ENCODE measurements at places on chromosomes 7 and 10.
A peak's percentile ranks its signal among the peaks of the same experiment; 100 is the strongest.

GRCh38 chr7:4633012-4633411 lies 49.1 kb upstream of the FOXK1 start:
- DNase-seq, result peak; percentile 35

DNA sequence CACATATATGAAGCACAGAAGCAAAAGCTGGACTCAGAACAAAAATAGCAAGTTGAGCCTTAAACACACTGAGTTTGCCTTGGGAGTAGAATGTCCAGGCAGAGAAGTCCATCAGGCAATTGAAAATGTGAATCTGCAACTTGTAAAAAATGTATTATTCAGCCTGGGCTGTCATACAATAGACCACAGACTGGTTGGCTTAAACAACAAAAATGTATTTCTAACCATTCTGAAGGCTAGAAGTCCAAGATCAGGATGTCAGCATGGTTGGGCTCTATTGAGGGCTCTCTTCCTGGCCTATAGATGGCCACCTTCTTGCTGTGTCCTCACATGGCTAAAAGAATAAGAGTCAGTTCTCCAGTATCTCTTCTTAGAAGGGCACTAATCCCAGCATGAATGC lies 76.5 kb upstream of the CAPZA2 start:
- DNase-seq, result no peak

- no peak for DNase-seq
These were observed 46.8 kb downstream of the TBXAS1 start for GRCh38 chr7:139875821-139876241.

DNA sequence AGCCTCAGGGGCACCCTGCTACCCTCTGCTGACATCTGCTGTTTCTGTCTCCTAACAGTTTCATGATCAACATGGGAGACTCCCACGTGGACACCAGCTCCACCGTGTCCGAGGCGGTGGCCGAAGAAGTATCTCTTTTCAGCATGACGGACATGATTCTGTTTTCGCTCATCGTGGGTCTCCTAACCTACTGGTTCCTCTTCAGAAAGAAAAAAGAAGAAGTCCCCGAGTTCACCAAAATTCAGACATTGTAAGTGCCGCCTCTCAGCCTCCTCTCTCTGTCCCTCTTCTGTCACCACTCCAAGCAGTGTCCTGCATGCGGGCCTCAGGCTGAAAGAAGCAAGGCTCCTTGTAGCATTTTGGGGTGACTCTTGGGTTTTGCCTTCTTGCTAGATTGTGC lies 39.0 kb downstream of the POR start:
- DNase-seq, result no peak

- DNase-seq, result no peak
These were observed 305.8 kb upstream of the IGFBP3 start for GRCh38 chr7:46226860-46227259.

DNA sequence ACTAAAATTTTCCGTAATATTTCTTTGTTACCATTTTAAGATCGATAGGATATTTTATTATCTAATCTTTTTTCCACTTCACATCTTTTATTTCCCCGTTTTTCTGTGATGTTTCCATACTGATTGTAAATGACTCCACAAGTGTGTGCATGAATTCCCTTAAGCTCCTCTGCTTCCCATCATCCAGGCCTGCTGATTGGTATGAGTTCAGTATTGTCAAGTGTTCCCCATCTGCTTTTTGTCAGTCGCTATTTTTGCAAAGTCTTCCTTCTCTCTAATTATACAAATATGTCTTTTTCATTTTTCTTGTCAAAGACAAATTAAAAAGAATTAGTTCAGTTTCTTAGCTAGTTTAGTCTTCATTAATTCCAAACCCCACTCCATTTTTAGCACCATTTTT lies 184.7 kb downstream of the EXOC4 start:
- no peak for DNase-seq

DNA sequence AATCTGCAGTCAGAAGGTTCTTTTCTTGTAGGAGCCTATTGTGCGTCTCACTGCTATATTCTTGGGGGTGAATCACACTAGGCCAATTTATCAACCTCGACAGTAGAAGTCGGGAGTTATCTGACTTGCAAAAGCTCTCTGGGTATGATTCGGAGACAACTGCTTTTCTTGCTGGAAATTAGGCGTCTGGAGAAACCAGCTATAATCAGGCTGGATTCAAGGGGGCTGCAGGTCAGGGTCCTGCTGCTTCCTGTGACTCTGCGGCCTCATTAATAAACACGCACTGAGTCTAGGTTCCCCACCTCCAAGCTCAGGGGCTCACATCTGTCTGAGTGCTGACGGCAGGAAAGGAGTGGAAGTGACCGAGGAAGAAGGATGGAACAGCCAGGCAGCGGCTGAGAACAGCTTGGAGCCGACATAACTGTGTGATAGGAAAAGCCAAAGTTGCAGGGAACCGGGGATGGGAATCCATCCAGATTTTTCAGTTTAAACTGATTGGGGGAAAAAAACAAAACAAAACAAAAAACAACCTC lies 184.6 kb downstream of the FANK1 start:
- DNase-seq, result no peak

GRCh38 chr10:76935941-76936613 lies 701.5 kb downstream of the KCNMA1 start:
- no peak for DNase-seq

DNA sequence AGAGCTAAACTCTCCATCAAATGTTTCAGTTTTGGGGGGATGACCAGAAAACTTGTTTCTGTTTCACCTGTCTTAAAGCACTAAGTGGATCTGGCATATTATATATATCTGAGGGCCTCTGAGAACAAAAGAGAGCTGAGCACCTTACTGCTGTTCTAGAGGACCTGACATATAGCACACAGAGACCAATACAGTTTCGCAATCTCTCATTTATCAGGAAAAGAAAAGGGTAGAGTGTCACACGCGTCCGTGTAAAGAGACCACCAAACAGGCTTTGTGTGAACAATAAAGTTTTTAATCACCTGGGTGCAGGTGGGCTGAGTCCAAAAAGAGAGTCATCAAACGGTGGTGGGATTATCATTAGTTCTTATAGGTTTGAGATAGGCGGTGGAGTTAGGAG lies 434.5 kb upstream of the KCND2 start:
- DNase-seq, result no peak

DNA sequence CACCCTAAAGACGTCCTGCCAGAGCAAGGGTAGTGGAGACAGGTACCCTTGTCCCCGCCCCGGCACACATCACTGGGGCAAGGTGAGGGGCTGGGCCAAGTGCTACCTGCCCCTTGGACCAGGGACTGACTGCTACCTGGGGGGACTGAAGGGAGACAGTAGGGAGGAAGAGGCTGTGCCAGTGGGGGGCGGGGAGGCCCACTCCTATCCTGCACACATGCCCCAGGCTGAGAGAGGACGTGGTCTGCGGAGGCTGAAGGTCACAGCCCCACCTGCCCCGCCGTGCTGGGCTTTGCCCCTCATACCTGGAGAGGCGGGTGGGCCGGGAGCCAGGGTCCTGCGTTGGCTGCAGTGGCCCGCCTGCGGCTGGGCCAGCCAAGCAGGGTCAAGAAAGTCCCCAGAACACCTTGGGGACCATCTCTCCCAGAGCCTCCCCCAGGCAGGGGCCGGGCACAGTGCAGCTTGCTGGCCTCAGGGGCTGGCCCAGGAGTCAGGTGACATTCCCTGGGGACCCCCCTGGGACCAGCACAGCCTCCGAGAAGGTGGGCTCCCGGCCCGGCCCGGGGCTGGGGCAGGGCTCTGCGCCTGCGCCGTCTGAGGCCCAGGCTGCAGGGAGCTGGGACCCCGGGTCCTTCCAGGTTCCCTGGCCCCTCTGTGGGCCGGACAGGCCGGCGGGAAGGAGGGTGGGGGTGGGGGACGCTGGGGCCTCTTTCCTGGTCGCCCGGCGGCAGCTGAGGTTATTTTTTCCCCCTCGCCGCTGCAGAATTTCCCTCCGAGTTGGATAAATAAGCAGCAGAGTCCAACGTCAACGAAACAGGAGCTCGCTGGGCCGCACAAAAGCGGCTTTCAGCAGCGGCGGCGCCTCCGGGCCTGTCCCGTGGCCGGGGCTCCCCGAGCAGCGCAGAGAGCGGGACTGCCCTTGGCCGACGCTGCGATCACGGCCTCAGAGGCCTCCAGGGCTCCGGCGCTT lies 9.8 kb upstream of the FZD9 start:
- DNase-seq, result no peak

GRCh38 chr7:142866361-142867096 lies 11.7 kb downstream of the EPHB6 start:
- DNase-seq, result peak; percentile 20

GRCh38 chr10:129446183-129446581 lies 20.9 kb upstream of the MGMT start:
- DNase-seq, result no peak

DNA sequence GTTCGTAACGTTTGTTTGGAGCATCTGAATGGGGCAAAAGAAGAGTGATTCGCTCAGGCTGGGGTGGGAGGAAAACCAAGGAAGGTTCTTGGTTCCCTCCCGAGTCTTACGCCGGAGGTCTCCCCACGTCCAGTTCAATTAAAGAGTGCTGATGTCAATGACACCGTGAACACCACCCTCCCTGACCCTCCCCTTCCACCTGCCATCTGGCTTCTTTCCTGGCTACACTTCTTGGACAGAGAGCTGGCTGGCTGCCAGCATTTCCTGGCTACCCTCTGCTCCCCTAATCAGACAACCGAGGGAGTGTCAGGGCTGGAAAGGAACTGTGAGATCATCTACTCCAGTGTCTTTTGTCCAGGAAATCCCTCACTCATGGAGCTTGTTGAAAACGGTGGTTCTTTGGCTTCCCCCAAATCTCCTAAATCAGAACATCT lies 24.1 kb upstream of the FFAR4 start:
- no peak for DNase-seq

- no peak for DNase-seq
These were observed 6.9 kb downstream of the SMC3 start for GRCh38 chr10:110574420-110574819.

GRCh38 chr10:54478601-54479000 lies 322.4 kb downstream of the PCDH15 start:
- DNase-seq, result no peak

- no peak for DNase-seq
These were observed 489.7 kb upstream of the CELF2 start for GRCh38 chr10:10527861-10528562.

DNA sequence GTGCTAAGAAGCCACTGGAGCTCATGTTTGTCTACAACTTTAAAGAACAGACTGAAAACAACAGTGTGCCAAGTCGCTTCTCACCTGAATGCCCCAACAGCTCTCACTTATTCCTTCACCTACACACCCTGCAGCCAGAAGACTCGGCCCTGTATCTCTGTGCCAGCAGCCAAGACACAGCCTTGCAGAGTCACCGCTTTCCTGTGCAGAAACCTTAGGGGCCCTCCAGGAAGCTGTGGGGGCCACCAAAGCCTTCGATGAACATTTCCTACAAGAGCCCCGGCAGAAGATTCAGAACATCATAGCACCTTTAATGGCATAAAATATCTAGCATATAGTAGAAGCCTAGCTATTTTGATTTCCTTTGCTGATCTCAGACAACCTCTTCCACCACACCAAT lies 88.0 kb upstream of the PRSS58 start:
- DNase-seq, result no peak

DNA sequence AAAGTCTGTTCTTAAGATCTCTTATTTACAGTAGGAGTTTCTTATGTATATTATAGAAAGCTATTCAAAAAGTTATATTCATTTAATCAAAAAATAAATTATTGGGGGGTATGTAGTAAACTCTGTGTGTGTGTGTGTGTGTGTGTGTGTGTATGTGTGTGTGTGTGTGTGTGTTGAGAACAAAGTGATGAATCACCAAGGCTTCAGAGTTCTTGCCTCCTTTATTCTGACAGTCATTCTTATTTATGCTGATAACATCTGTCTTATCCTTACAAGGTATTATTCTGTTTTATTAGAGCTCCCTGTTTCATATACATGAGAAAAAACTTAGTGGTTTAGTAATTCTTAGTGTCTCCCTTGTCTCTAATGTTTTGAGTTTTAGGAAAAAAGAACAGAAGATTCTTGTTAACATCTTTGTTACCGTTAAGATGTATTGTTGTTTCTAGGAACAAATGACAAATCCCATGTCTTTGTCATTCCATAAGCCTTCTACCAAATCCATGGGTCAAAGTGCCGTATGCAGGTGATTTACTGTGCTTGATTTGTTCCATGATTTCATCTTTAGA lies 424.0 kb downstream of the EXOC4 start:
- DNase-seq, result no peak

DNA sequence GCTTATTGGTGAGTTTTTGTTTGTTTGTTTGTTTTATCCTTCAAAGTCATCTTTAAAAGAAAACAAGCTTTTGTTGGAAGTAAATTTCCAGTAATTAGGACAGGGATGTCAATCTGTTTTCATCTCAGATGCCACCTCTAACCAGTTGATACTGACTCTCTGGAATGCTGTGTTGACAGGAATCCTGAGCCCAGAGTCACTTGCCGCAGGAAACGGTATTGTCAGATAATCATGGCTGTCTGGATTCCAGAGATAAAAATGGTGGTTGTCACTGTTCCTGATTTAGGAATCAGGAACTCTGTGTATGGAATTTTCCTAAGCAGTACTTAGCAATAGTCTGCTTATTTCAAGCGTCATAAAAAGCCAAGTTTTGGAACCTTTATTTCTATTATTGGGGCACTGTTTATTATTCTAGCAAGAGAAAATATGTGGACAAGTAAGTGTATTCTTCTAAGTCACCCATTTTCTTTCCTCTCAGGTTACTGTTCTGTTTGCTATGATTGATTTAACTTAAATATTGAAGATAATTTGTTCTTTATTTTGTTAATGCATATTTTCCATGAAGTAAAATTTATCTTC lies 39.2 kb downstream of the CDC123 start:
- DNase-seq, result no peak

GRCh38 chr10:17756557-17757217 lies 4.7 kb downstream of the TMEM236 start:
- no peak for DNase-seq

DNA sequence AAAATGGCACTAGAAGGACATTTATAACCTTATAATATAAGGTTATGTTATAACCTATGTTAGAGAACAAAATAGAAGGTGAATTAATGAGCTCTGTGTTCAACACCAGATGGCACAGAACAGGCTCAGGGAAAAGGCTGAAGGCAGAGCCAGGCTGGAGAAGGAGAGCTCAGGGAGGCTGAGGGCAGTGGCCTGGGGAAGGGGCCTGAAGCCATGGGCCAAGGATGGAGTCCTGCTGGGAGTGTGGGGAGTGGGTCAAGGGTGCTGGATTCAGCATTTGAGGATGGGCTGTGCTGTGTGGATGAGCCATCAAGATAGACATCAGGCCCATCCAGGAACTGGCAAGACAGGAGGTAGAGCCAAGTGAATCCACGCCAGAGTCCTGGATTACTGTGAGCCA lies 218.8 kb downstream of the ZNF248 start:
- no peak for DNase-seq

GRCh38 chr10:6228010-6228511 lies 25.3 kb downstream of the PFKFB3 start:
- DNase-seq, result no peak

GRCh38 chr10:60508831-60509230 lies 119.2 kb upstream of the ANK3 start:
- no peak for DNase-seq
